ENCODE measurements at places on chromosomes 11 and 22.

- no peak for DNase-seq
These were observed 15.2 kb downstream of the TANGO2 start for GRCh38 chr22:20036084-20036482.

- DNase-seq, result no peak
These were observed 35.4 kb upstream of the SERPIND1 start for GRCh38 chr22:20738394-20739089.

DNA sequence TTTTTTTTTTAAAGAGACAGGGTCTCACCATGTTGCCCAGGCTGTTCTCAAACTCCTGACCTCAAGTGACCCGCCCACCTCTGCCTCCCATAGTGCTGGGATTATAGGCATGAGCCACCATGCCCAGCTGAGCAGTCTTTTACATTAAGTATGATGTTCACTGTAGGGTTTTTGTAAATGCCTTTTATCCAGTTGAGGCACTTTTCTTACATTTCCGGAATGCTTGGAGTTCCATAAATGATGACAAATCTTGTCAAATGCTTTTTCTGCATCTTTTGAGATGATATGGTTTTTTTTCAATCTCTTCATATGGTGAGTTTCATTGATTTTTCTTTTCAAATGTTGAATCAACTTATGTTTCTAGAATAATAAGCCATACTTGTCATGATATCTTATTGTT, 29.4 kb upstream of the CTTN start:
- no peak for DNase-seq

- DNase-seq, result no peak
These were observed 253.7 kb downstream of the AASDHPPT start for GRCh38 chr11:106331176-106331575.

- no peak for DNase-seq
These were observed 336.6 kb upstream of the API5 start for GRCh38 chr11:42975180-42975529.
